Chondrocyte (in vitro differentiated cells): ENCODE measurements at places on chromosomes 6 and 20.

DNA sequence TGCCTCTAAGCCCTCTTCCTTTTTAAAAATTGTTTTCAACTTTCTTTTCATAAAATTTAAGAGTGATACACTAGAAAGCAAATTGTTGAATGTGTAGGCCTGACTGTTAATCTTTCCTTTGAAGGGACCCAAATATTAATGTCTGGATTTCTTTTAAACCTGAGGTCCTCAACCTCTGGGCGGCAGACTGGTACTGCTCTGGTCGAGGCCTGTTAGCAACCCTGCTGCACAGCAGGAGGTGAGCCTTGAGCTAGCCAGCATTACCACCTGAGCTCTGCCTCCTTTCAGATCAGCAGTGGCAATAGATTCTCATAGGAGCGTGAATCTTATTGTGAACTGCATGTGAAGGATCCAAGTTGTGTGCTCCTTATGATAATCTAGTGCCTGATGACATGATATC is 191.2 kb downstream of the MANEA start:
- DNase-seq = no peak

DNA sequence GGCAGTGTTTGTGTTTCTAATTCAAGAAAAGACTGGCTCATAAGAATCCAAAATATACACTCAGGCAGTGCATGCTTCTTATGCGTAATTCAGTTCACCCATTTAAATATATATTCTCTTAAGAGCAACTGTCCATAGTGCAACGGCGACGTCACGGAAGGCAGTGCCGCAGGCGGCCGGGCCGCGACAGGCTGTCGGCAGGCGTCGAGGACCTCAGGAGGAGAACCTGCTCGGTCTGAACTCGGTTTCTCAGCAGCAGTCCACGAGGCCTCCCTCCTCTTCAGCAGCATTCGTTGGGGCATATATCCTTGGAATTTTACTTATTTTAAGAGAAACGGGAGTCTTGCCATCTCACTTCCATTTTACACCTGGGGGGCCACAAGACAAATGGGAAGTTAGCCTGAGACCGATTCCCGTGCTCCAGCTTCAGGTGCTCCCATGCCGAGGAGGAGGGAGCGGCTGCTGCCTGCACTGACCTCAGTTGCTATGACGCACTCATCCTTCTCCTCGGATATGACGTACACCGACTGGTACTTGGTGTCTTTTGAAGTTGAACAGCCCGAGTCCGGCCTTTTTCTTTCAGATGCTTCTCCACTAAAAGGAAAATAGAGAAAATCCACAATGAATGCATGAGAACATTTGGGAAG is 8.2 kb downstream of the DLL1 start:
- no peak for DNase-seq

GRCh38 chr20:44392776-44393607 is 37.5 kb downstream of the HNF4A start:
- peak; percentile 54 for DNase-seq

GRCh38 chr6:37516076-37516919 is 16.6 kb upstream of the CCDC167 start:
- peak; percentile 73 for DNase-seq

GRCh38 chr6:155143578-155144106 is 120.2 kb upstream of the CLDN20 start:
- DNase-seq = no peak

GRCh38 chr6:84498905-84499304 is 265.5 kb downstream of the TBX18 start:
- no peak for DNase-seq

DNA sequence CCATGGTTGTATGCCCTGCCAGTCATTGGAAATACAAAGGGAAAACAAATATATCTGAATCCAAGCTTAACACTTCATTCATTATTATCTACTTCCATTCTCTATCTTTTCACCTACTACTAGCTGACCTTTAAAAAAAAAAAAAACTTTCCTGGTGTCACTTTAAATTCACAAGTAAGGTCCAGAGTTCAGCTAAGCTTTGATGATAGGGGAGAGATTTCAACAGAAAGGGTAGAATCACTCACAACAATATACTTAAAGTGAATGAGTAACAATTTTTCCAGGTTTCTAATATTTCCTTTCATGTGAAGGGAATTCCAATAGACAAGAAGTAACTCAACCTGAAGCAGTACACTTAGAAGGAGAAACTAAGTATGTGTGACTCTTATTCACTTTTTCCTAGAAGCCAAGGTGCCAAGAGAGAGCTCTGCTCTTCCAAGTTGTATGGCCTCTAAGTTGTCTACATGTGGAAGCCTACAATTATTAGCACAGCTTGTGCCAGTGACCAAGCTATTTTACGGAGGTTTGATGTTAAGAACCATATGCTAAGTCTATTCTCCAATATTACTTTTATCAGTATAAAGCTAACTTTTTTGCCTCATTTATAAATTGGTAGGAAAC is 371.7 kb downstream of the TENT5A start:
- no peak for DNase-seq

DNA sequence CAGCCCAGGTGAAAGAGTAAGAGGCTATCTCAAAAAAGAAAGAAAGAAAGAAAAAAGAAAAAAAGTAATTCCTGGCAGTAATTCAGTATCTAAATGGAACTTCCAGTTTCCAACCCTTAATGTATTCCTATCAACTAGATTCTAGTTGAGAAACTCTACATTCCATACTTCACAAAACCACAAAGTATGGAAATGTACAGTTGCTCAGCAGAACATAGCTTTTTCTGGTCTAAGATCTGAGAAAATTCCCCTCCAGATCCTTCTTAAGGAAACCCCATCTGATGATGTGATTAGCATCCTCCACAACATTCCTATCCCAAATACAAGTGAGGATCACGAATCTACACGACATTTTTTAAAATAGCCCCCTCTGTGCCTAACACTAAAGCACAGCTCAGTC is 3.6 kb downstream of the ARMH2 start:
- DNase-seq = no peak

DNA sequence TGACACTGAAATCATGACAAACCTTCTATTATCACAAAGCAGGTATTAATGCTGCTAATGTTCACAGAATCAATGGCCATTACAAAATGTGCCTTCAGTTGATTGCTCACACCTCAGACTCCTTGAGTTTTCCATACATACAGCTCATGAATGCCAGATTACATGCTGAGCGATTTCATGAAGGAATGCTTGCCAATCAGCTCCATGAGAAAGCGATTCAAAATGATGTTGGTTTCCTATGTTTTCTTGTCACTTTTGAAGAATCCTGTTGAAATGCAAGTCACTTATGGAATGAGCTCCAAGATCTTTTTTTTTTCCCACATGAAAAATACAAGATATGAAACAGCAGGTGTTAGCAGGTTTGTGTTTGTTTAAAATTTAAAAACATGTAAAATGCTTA is 71.4 kb upstream of the SHLD1 start:
- no peak for DNase-seq

DNA sequence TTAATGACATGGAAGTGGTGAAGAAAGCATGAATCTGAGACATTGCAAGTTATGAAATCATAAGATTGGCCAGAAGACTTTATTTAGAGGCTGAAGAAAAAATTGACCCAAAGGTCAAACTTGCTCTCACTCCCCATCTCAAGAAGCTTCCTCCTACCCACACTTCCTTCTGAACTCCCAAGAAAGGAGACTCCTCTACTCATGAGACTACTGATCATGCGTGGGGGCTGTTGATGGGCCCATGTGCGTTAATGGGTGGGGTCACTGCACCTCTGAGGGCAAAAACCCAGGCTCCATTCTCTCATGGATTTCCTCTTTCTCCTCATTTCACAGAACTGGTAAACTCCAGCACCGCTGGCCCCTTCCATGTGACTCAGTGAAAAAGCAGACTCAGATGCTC is 470.6 kb upstream of the ARID1B start:
- no peak for DNase-seq

DNA sequence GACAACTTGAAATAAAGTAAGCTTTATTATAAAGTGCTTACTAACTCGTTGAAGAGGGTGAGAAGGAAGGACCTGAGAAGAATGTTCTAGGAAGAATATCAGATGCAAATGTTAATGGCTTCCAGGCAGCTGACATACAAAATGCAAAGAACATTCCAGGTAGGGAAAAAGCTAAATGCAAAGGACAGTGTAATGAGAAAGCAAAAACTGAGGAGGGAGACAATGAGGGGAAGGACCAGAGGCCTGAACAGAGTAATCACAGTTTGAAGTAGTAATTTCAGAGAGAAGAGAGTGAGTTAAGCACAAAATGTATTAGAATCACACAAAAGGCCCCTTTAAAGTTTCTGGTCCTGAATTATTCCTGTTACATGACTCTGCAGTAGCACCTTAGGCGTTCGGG is 81.3 kb downstream of the HMGCLL1 start:
- no peak for DNase-seq

DNA sequence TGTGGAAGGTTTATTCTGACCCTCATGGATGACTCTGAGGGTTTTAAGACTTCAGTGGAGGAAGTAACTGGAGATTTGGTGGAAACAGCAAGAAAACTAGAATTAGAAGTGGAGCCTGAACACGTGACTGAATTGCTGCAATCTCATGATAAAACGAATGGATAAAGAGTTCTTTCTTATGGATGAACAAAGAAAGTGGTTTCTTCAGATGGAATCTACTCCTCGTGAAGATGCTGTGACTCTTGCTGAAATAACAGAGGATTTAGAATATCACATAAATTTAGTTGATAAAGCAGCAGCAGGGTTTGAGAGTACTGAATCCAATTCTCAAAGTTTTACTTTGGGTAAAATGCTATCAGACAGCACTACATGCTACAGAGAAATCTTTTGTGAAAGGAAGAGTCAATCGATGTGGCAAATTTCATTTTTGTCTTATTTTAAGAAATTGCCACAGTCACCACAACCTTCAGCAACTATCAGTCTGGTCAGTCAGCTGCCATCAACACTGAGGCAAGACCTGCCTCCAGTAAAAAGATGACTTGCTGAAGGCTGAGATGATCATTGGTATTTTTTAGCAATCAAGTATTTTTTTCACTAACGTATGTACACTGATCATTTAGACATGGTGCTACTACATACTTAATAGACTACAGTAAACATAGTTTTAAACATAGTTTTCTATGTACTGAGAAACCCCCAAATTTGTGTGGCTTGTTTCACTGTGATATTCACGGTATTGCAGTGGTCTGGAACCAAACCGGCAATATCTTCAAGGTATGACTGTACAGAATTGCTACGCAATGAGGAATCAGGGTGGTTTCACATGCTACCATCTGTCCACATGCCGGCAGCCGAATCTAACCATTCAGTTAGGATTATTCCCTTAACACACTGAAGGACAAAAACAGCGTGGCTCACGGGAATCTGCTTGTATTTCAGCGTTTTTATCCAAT is 149.0 kb downstream of the MYB start:
- DNase-seq = no peak

DNA sequence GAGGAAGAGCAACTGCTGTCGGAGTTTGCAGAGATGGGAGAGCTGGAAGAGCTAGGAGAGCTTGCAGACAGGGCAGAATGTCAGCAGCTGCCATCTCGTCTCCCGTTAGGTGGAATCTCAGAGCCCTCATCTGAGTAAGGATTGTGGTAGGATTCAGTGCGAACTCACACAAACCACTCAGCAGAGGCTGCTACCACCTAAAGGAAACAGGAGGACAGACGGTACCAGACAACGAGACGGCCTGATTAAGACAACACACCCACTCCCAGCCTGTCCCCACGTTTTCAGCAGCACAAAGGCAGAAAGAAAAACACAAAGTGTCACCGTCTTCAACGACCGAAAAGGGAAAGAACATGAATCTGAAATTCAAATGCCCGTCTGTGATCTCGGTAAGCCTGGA is 4.1 kb downstream of the LEMD2 start:
- DNase-seq = no peak

DNA sequence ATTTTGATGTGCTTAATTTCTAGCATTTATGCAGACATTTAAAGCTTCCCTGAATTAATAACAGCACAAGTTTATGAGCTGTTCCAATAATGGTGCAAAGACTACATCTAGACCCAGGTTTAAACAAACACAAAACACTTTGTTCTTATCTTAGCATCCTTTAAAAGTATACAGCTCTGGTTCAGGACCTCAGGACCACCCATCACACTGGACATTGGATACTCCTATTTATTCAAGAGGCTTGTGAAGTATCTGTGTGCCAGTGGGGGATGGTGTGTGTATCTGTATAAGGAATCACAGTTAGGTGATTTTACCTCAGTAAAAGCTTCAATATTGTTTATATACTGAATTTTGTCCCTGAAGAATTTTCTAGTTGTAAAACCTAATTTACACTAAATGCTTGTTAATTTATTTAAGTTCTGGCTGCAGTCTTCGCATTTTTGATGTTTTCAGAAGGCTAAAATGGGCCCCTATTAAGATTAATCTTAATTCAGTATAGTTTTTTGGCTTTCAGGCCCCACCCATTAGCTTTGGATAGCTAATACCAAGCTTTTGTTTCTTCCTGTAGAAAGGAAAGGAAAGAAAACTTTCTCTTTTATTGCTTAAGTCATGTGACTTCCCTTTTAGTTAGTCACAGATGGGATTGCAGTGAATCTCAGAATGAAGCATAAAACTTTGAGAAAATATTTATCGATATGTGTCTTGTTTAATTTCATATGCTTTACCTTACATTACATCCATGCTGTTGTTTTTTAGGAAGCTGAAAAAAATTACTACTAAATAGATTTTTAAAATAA is 13.1 kb downstream of the LIN28B start:
- DNase-seq = no peak

DNA sequence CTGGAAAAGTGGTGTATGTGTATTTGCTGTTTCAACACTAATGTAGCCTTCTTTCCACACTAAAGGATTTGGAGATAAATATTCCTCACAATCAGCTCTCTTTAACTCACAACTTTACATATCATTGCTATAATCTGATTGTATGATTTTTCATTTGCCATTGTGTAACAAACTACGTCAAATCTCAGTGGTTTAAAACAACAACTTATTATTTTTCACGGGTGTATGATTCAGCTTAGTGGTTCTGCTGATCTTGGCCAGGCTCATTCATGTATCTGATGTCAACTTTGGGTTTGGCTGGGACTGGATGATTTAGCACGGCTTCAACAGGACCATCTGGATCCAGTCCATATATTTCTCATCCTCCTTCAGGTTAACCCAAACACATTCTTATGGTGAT is 55.4 kb upstream of the TMX4 start:
- DNase-seq = no peak

GRCh38 chr6:152922706-152923105 is 60.1 kb downstream of the FBXO5 start:
- DNase-seq = no peak

- DNase-seq = no peak
Measured at GRCh38 chr6:15342114-15342513, 96.2 kb downstream of the JARID2 start.

- DNase-seq = no peak
Measured at GRCh38 chr6:162941128-162941527, 213.4 kb downstream of the PACRG start.

- DNase-seq = peak; percentile 97
Measured at GRCh38 chr20:29878281-29878741, 1379.2 kb upstream of the DEFB115 start.

GRCh38 chr20:36745234-36745926 is 510 bp downstream of the NDRG3 start:
- no peak for DNase-seq

- no peak for DNase-seq
Measured at GRCh38 chr6:424741-425417, 33.3 kb downstream of the IRF4 start.

GRCh38 chr6:12010635-12011275 is 1.4 kb upstream of the HIVEP1 start:
- DNase-seq = no peak
